ENCODE measurements at places on chromosomes 12 and 14.

DNA sequence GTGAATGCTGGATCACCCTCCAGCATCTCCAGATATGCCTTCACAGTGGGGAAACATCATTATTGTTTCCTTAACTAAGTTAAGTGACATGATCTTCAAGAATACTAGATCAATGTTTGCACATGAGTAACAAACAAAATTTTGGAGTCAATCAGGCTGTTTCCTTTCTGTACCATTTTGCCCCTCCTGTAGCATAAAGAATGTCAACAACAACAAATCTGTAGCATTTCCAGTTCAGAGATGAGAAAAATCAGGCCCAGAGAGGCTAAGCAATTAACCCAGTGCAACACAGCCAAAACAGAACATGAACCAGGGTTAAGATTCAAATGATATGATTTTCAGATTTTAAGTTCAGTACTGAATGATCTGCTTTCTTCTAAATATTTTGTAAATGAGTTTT is 31.7 kb downstream of the SRRM4 start:
- no peak for DNase-seq

- peak; percentile 41 for DNase-seq
Measured at GRCh38 chr12:32586390-32586789, 92.7 kb upstream of the DNM1L start.

GRCh38 chr14:57380935-57381334 is 9.5 kb upstream of the NAA30 start:
- DNase-seq, result no peak

DNA sequence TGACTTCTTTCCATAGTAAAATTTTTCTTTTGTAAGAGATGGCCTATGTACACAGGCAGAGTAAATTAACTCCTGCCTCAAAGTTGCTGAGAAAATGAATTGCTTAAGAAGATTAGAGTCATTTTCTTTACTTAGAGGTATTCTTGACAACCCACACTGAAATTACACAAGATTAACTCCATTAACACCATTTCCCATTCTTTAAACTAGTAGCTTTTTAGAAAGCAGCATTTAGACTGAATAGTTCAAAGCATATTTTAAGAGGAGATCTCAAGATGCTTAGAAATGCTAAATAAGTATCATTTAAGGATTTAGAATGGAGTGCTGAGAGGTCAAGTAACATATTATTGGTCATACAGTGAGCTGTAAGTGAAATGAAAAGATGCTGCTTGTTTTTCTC is 35.5 kb downstream of the PUS7L start:
- DNase-seq, result no peak

GRCh38 chr12:20628226-20628787 is 66.8 kb upstream of the SLCO1C1 start:
- DNase-seq, result no peak

DNA sequence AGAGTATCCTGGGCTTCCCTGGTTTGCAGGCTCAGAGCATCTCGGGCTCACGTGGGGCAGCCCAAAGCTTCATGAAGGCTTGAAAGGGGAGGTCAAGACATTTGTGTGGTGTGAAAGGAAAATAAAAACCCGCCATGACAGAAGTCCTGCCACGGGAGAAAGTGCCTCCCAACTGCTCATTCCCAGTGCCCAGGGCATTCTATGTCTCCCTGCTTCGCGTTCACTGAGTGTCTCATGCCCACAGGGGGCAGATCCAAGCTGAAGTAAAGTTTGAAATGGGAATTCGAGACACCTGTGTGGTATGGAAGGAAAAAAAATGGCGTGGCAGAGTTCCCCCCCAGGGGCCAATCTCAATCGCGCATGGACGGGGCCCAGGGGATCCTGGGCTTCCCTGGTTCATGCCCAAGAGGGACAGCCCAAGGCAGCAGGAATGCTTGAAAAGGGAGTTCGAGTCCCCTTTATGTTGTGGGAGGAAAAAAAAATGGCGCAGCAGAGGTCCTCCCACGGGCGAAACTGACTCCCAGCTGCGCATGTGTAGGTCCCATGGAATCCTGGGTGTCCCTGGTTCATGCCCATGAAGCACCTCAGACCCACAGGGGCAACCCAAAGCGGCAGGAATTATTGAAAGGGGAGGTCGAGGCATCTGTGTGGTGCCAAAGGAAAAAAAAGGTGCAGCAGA is 576.7 kb downstream of the ALG10 start:
- no peak for DNase-seq

- peak; percentile 56 for DNase-seq
Measured at GRCh38 chr12:26319511-26319910, 124.1 kb downstream of the SSPN start.

DNA sequence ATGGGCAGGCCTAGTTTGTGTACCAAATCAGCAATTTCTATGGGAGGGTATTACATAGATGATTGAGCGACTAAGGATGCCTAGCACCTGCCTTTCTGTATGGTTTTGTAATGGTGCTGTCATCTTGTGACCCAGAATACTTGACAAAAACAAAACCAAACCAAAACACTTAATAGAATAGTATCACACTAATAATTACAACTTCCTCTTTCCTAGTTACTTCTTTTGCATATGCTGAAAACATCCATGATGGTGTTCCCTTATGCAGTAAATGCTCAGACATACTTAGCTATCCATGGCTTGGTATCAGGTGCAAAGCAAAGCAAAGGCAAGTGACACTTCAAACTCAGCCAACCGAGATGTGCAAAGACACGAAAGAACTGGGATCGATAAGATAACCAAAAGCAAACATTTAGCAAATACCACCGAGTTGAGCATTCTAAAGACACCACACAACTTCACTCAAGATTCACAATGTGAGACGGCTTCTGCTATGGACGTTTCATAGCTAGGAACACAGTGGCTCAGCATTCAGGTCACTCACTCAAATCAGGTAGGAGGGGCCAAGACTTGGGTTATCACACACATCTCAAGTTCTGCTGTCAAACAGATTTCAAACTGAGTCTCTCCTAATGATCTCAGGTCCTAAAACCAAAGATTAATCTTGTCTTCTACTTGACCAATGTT is 24.3 kb downstream of the PPP1CC start:
- no peak for DNase-seq

- DNase-seq, result no peak
Measured at GRCh38 chr12:79373896-79374499, 316.8 kb downstream of the PAWR start.

- DNase-seq, result no peak
Measured at GRCh38 chr12:32230613-32230993, 124.0 kb downstream of the BICD1 start.

- DNase-seq, result no peak
Measured at GRCh38 chr12:49253033-49253623, 11.8 kb upstream of the TUBA1C start.

GRCh38 chr12:43261701-43262100 is 290.3 kb downstream of the ADAMTS20 start:
- no peak for DNase-seq

- DNase-seq, result no peak
Measured at GRCh38 chr12:42933461-42934081, 344.0 kb upstream of the PRICKLE1 start.

DNA sequence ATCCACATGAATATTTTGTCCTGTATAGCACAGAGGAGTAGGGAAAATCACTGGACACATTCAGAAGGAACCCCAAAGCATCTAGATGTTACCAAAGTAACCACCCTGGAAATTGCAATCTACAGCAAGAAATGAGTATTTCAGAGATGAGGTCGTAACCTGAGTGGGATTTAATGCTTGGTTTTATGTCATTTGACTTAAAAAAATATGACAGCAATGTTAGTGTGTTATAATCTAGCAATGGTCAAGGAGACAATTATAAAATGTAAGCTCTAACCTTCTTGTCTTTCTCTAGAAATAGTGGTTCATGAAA is 256.6 kb downstream of the NAV3 start:
- no peak for DNase-seq

DNA sequence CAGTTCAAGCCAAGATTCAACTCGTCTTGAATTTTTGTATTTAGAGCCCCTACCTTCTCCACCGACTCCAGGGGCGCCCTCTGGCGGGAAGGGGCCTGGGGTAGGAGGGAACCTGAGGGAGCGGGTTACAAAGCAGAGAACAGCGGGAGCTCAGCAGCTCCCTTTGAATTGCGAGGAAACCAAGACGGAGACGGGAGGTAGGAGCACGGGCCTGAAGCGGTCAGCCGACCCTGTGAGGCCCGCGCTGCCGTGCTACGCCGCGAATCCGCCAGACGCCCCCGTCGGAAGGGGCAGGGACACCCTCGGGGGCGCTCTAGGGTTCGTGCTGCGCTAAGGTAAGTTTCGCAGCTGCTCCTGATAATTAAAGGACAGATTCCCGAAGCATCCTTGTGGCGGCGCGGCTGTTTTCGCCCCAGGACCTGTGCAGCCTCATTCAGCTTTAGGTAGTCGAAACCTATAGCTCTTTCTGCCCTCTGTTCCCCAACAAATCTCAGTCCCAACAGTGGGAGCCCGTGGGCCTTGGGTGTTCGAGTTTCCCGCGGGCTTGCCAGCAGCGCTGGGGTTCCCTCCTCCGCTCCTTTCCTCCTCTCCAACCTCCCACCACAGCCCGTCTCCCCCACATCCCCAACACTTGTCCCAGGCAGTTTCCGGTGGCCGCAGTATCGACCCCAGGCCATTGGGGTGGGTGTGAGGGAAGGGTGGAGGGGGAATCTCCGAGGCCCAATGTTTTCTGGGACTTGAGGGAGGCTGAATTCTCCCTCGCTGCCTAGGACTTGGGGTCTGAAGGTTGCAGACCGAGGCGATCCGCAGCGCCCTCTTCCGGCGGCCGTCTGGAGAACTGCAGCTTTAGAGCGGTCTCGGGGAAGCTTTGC is 5.1 kb upstream of the NKX2-1 start:
- DNase-seq, result peak; percentile 10

GRCh38 chr14:44897845-44898151 is 63.9 kb downstream of the KLHL28 start:
- no peak for DNase-seq

DNA sequence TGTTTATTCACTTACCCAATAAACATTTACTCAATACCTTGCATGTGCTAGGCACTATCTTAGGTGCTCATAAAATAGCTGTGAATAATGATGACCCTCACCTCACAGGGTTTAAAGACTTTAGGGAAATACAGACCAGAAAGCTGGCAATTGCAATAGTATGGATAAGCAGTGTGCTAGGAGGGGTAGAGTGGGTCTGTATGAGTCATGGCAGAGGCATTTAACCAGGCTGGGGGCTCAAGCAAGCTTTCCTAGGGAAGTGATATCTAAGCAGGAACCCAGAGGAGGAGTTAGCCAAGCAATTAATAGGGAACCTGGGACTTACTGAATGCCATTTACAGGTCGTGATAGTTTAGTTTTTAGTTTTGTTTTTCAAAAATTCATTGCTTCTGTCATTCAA is 123.9 kb upstream of the CCDC198 start:
- no peak for DNase-seq

DNA sequence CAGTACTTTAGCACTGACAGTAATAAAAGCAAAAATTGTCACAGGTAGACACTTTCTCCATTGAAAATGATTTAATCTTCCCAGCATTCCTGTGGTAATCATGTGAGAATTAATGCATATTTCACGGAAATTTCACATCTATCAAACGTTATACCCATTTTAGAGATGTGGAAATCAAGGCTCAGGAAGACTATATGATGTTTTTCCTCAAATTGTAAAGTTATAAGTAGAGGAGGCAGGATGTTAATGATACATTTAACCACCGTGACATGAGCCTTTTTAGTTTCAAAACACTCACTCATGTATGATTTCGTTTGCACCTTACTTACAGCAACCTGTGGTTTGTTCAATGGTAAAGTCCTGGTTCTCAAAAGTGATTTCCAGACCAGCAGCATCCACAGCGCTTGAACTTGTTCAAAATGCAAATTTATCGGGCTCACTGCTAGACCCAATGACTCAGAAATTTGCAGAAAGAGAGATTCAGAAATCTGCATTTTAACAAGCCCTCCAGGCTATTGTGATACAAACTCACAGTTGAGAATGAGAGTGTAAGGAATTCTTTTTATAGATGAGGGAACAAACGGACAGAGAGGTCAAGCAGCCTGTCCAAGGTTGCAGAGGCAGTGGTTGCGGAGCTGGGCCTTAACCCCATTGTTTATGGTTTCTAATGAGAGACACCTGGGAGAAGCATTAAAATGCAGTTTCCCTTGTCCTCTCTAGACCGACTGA is 654.8 kb upstream of the TBX3 start:
- DNase-seq, result no peak

DNA sequence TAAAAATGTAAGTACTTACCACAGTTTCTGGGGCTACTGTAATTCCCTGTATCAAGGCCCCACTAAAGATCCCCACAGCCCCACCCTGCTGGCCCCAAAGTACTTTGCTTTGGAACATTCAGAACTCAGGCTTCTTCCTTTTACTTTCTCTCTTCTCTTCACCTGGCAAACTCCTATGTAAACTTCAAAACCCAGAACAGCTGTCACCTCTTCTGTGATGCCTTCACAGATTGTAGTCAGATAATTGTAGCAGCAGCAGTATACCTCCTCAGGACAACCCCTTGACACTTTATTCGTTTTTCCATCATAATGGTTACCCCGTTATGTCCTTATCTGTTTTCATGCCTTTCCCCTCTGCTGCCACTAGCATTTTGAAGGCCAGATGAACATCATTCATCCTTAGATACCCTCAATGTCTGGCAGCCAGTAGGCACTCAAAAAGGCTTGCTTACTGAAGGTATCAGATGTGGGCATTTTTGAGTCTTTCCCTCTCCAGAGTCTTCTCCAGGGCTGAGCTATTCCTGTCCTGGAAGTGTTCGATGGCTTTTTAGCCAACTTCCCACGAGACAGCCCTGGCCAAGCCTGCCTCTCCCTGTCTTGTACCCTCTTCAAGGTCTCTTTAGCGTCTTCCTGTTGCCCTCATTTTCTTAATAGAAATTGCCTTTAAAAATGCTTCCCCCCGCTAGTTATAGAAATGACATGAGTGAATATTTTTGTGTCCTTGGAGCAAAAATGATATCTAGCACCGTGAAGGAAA is 7.4 kb downstream of the PLBD2 start:
- no peak for DNase-seq

- DNase-seq, result no peak
Measured at GRCh38 chr12:64170024-64170423, 52.1 kb downstream of the KICS2 start.

DNA sequence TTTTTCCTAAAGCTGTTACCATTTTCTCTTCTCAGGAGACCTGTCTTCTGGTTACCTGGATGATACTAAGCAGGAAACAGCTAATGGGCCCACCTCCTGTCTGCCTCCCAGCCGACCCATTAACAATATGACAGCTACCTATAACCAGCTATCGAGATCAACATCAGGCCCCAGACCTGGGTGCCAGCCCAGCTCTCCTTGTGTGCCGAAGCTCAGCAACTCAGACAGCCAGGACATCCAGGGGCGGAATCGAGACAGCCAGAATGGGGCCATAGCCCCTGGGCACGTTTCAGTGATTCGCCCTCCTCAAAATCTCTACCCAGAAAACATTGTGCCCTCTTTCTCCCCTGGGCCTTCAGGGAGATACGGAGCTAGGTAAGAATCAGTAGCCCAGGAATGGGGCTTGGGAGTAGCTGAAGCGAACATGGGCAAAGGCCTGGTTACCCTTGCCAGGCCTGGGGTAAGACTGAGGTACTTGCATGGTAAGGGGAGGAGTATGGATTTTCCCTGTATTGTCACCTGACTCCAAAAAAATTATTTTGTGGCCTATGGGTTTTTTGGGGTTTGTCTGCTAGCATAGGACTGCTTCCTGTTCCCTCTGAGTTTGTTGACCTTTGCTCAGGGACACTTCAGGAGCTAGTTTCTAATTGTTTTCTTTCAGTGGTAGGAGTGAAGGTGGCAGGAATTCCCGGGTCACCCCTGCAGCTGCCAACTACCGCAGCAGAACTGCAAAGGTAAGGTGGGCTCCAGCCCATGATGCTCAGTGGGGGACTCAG is 26.6 kb downstream of the TRAFD1 start:
- peak; percentile 25 for DNase-seq

- DNase-seq, result no peak
Measured at GRCh38 chr12:31834150-31834549, 105.3 kb upstream of the AMN1 start.

GRCh38 chr12:116392061-116392460 is 114.6 kb upstream of the MED13L start:
- DNase-seq, result no peak
